ENCODE measurements at places on chromosomes 7 and 10.

DNA sequence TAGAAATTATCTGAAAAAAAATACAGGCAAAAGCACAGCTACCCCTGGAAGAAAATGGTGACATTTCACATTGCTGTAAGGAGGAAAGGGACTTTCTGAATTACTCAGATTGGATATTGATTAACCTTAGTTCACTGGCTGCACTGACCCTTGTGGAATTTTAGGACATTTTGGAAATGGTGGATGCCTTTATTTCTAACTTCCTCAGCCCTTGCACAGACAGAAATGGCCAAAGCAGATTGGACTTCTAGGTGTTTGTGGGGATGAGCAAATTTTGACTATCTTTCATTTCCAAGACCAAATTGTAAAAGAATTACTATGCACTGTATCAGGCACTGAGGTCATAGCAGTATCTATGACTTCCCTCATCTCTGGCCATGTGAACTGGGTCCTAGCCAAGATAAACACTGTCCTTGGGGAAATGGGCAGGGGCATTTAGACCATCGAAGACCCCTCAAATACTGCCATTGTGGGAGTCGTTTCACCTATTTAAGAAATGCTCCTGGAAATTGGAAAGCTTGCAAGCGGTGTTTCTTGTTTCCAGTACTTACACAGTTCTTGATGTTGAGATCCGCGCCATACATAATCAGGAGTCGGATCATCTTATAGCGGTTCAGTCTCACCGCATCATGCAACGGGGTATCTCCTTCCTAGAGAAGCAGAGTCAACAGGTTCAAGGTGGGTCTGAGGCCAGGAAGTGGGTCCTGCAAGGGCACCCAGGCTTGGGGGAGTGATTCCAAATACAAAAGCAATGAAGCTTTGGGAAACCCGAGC lies 5.7 kb downstream of the ANKRD1 start:
- DNase-seq = no peak

DNA sequence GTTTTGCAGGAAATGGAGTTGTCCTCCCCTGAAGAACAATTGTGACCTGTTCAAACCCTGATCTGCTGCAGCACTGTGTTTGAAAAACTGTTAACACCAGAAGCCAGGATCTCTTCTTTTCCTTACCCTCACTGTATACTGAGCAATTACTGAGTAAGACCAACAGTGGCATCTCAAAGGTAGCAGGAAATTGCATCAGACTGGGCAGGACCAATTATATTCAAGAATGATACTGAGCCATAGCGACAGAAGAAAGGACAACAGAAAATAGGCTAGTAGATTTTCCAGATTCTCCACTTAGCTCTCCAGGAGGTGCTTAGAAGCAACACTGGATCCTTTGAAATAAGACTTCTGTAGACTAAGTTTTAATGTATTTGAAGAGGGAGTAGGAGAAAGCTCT lies 57.4 kb upstream of the INHBA start:
- no peak for DNase-seq

GRCh38 chr7:38520741-38521140 lies 110.4 kb downstream of the AMPH start:
- DNase-seq = no peak

GRCh38 chr10:1193561-1193960 lies 137.4 kb downstream of the WDR37 start:
- DNase-seq = no peak

DNA sequence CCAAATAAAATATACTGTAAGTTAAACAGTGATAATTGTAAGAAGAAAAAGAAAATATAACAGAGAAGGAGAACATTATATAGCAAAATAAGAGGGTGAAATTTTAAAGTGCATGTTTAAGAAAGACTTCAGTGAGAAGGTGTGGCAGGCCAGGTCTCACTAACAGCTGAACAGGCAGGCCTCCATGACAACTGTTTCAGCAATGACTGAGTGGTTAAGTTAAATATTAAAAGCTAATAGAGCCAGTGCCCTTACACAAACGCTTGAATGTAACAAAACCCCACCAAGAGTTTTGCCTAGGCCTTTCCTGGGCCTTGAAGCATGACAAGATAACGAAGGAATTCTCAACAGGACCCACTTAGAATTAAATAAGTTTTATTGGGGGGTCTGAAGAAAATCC lies 32.6 kb downstream of the CFAP43 start:
- DNase-seq = no peak

Measured in stimulated activated CD4-positive, alpha-beta T cell treated with anti-CD3 and anti-CD28 coated beads, Interleukin-4, amount 100 ng/mL, for 4 hours (primary cell).